ENCODE measurements at places on chromosomes 13 and 19.
A peak's percentile ranks its signal among the peaks of the same experiment; 100 is the strongest.

DNA sequence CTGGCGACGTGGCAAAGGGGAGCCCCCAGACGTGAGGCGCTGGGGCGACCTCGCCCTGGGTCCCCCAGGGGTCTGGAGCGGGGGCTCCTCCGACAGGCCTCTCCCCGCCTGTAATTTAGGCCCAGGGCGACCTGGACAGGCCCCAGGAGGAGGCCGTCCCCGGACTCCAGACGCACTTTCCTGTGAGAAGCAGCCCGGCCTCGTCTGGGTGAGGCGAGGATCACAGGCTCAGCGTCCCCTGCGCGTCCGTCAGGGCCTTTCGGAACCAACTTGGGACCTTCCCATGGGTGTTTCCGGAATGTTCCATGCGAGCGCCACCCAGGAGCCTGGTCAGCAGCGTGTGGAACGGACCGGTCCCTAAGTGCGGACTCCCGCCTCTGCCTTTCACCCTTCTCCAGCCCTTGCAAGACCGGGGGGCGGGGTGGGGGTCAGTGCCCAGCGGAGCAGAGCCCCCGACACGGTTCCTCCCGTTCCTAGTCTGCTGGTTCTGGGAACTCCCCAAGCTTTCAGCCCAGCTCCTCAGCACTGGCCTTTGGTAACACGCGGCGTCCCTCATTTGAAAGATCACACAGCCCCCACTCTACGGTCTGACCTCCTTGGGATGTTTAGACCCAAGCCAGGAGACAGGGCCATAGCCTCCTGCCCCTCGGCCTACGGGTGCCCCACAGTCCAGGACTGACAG, 1.1 kb upstream of the GRTP1 start:
- no peak for DNase-seq

- no peak for DNase-seq
Observed at GRCh38 chr13:39552246-39552645, 50.7 kb downstream of the LHFPL6 start.

DNA sequence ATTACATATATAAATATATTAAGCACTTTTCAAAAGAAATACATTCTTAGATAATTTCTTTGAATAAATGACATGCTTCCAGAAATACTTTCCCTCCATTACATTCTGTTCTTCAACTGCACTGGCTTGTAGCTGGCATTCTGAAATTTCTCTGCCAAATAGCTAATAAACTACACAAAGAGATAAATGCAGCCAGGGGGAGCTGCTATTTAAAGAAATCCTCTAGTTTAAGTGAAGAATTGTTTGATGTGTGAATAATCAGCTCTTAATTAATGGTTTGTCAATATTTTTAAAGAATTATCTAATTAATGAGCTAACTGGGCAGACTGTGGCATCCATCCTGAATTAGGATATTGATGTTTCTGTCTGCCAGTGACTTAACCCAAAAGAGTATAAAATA, 30.7 kb downstream of the SLC7A1 start:
- no peak for DNase-seq

DNA sequence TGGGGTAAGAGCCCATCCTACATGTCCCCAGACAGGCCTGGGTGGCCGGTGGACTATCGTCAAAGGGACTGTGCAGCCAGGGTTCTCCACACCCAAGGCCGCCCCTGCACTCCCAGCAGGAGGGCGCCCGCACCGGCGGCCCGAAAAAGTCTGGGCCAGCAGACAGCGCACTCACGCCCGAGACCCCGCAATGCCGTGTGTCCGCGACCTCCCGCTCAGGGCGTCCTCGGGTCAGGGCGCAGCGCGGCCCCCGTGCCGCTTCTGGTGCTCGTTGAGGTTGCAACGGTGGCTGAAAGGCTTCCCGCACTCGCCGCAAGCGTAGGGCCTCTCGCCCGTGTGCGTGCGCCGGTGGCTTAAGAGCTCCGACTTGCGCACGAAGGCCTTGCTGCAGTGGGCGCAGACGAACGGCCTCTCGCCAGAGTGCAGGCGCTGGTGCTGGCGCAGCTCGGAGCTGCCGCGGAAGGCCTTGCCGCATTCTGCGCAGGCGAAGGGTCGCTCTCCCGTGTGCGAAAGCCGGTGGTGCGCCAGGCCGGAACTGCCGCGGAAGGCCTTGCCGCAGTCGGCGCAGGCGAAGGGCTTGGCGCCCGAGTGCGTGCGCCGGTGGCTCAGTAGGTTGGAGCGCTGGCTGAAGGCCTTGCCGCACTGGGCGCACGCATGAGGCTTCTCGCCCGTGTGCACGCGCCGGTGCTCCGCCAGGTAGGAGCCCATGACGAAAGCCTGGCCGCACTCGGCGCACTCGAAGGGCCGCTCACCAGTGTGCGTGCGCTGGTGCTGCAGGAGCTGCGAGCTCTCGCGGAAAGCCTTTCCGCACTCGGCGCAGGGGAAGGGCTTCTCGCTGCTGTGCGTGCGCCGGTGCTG, 2.8 kb upstream of the A1BG start:
- DNase-seq, result peak; percentile 11

DNA sequence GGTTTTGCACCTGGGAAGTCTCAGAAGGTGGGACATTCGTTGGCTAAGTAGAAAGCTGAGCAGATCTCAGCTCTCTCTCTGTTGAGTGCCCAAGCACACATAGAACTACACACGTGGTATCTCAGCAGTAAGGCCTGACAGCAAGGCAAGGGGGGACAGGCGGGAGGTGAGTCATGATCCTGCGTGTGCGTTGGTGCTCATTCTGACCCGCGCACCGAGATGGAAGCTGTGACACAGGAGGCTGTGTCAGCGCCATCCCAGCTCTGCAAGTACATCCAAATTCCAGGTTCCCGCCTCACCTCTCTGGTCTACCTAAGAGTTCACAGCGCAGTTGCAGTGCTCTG, 135.7 kb downstream of the USP12 start:
- DNase-seq, result no peak

DNA sequence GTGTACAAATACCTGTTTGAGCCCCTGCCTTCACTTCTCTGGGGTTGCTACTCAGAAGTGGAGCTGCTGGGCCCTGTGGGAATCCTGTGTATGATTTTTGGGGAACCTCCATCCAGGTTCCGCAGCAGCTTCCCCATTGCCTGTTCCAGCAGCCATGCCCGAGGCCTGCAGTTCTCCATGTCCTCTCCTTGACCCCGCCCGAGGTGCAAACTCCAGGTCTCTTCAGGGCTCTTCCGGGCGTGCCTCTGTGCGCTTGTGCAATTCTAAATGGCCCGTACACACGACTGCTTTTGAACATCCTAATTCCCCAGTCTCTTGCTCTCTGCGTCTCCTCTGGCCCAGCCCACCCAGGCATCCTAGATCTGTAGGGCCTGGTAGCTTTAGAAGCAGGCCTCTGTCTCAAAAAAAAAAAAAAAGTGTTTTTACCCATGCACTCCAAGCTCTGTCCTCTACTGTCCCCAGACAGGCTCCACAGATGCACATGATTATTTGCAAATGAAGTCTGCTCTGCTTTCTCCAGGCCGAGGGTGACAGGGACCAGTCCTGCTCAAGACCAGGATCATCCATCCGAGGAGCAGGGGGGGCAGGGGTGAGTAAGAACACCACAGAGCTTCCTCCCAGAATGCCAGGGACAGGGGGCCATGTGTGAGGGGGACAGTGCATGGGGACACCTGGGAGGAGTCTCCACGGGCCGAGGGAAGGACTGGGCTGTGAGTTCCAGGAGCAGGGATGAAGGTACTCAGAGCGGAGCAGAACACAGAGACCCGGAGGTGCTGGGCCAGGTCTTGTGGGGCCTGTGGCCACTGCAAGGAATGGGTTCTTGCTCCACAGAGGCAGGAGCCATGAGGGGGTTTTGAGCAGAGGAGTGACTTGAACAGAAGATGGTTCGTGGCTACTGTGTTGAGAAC, 51.7 kb downstream of the SLC7A9 start:
- no peak for DNase-seq

All from activated CD4-positive, alpha-beta T cell treated with anti-CD3 and anti-CD28 coated beads for 24 hours (primary cell).